ENCODE measurements at places on chromosomes 2 and 18.

DNA sequence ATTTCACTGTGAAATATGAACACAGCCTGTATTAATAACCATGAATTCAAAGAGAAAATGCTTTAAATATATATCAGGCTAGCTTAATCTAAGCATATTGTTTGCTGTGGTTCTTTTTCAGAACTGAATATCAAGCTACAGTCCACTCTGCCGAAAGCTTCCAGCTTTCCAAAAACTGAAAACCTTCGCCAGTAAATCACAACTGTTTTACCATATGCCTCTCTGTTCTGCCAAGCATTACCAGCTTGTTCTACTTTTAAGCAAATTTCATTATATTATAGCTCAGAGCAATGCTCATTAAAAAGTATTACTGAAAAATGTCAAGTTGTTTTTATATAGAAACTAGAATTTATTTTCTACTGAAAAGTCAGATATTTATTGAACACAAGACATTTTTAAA, 277.4 kb downstream of the NRXN1 start:
- DNase-seq, result no peak

DNA sequence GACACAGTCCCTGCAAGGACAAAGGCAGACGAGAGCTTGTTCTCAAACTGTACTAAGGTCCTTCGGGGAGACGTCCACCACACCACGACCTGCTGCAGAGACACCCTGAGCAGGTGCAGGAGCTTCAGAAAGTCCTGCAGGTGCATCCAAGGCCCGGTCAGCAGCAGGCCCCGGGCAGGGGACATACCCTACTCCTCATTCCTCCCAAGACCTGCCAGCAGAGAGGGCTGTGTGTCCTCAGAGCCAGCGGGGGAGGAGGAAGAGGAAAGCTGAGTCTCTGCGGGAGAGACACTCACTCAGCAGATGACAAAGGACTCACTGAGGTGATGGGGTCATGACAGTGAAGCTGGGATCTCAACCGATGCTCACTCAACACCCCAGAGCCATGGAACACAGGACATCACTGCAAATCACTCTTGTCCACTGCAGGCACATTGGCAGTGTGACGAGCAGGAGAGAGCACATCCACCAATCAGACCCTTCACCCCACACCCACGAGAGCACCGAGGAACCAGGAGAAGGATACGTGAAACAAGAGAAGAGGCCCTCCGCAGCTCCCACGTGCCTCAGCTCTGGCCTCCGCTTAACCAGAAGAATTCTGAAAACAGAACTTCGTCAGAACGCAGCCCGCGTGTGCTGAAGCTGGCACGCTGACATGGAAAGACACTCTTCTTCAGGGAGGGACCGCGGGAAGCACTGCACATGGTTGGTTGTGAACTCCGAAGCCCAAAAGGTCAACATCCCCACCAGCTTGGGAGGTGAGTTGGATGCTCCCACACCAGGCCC, 9.3 kb downstream of the HDAC4 start:
- DNase-seq, result no peak

GRCh38 chr18:43312891-43313290, 35.6 kb upstream of the SYT4 start:
- no peak for DNase-seq

DNA sequence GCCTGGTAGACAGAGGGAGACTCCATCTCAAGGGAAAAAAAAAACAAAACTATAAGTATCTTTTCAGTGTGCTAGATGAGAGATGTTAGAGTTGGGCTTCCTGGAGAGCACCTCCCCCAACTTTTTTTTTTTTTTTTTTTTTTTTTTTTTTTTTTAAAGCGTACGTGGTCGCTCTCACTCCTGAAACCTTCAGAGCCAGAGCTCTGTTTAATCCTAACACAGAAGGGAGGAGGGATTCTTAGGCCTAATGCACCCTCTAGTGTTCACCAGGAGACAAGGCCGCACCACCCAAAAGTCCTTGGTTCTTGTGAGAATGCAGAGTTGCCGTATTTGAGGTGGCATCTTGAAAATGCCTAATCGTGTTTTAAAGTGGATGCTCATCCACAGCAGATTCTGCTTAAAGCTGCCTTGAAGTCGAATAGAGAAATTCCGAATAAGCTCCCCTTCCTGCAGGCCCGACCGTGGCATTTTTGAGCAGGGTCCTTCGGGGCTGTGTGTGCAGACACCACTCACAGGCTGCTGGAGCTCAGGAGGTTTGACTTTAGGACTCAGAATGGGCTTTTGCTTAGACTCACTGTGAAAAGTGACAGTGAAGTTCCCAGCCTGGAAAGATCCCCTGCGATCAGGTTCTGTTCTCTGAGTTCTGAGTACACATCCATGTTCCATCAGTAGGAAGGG, 252.6 kb downstream of the AGAP1 start:
- DNase-seq, result no peak

GRCh38 chr2:148044322-148044721, 23.4 kb downstream of the MBD5 start:
- DNase-seq, result no peak

GRCh38 chr2:66957677-66958076, 439.5 kb upstream of the ETAA1 start:
- no peak for DNase-seq

DNA sequence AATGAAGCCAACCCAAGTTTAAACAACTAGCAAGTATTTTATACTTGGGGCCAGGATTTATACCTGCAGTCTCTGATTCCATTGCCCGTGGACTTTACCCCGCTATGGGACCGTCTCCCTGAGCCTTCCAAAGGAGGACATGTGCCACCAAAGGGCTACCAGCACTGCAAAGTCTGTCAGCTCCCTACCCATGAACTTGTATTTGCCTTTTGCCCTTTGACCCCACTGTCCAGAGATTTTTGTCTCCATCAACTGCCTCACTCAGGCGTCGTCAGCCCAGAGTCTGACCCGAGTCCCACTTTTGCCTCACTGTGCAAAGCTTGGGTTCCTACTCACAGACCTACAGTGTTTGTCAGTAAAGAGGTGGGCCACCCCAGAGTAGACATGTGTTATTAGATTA, 40.6 kb downstream of the B3GNT2 start:
- DNase-seq, result no peak

DNA sequence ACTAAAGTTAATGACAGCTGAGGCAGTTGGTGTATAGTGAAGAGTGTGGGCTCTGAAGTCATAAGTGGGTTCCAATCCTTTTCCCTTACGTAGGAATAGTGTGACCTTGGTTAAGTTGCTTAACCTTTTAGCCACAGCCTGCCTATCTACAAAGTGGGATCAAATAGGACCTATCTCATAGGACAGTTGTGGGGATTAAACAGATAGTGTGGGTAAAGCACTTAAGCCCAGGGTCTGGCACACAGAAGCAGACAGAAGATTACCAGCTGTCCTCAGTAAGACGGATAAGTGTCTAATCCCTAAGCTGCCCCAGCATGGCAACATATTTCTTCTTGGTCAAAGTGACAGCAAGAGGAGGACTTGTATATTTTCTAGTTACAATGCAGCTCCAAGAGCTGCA, 28.2 kb downstream of the UBE2F start:
- no peak for DNase-seq

- DNase-seq, result no peak
Measured at GRCh38 chr2:63622751-63623150, 34.0 kb downstream of the MDH1 start.

GRCh38 chr18:33781429-33781828, 203.4 kb downstream of the ASXL3 start:
- DNase-seq, result no peak

DNA sequence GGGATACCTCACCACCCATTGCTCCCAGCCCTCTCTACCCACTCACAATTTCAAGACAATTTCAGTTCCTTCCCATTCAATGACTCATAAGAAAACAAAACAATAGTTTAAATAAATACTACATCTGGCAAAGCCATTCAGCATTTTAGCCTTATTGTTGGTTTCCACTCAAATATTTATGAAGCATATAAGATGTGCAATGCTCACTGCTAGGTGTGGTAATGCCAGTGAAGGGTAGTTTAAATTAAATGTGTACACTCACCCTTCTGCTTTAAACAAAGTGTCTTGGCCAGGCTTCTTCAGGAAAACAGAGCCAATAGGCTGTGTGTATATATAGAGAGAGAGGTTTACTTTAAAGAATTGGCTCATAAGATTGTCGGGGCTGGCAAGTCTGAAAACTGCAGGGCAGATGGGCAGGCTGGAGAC, 37.0 kb downstream of the INO80C start:
- no peak for DNase-seq

DNA sequence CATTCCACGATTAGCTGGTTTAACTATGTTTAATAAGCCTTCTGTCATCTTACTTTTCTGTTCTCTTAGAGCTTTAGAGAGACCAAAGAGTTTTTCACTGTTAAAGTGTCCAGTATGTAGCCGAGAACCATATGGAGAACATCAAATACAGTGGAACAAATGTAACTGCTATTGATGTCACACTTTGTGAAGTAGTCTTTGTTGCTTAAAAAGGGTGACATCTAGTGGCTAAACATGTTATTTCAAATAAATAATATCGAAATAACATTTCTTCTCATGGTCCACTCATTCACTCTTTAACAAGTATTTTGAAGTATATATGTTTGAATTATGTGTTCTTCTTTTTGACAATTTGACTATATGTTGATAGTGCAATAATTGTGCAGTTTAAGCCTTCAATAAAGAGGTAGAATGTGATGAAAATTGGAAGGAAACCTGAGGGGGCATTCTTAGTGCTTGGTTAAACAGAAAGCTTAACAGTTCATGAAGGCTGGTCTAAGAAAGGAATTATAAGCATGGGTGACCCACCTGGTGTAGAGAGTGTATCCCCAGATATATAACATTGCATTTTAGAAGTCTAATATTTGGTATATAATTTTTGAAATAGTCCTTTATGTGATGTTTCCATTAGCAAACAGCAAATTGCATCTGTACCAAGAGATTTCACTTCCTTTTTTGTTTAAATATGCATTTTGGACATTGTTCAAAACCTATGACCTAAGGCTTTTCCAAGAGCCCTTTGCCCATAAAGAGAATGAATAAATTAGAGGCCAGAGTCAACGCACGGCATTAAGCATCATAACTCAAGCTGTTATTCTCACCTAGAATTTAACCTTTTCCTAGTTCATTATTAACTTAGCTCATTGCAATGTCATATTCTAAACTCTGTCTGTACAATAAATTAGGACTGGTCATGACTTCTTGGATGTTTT, 112.1 kb downstream of the KYNU start:
- no peak for DNase-seq

DNA sequence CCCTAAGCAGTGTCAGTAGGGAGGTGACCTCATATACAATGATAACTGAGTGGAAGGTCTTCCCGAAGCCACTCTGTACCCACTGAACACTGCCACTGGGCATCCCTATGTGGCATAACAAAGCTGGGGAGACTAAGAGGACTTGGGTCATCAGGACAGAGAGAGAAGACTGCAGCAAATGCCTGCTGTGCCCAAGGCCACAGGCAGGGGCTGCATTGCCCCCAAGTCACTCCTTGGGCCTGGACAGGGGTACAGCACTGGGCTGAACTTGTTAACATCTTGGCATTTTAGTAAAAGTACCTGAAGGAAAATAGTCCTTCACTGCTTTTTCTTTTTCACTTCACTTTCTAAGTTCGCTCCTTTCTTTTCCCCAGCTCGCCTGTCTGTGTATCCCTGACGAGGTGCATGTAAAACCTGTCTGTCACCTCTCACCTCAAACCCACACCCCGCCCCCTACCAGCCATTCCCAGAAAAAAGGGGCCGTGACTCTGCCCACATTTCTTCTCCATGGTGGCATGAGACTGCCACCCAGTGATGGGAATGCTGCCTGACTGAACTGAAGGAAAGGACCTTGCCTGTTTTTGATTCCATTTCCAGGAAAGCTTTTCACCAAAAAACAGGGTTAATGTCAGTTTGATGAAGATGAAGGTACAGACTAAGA, 62.9 kb downstream of the MTHFD2 start:
- no peak for DNase-seq

GRCh38 chr2:226429476-226429875, 370.1 kb downstream of the IRS1 start:
- no peak for DNase-seq

GRCh38 chr2:75094405-75094804, 104.9 kb downstream of the TACR1 start:
- no peak for DNase-seq

DNA sequence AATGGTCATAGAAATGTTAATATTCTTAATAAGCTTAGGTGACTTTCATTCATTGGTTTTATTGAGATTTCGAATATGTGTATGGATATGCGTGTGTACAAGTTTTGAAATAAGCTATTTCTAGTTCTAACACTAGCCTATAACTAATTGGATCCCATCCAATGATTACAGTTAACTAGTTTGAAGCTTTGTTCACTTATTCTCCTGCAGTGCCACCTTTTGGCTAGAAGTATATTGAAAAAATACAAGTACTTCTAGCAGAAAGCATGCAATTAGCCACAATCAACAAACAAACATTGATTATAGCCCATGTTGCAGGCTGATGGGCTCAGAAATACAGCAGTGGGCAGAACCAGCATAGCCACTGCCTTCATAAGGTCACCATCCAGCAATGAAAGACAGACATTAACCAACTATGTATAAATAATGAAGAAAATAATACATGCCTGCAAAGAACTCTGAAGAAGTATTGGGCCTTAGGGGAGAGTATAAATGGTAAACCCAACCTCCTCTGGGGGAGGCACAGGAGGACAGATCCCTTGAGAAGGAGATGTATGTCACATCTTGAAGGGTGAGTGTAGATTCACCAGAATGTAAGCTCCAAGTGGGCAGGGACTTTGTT, 5.1 kb upstream of the PIEZO2 start:
- no peak for DNase-seq

DNA sequence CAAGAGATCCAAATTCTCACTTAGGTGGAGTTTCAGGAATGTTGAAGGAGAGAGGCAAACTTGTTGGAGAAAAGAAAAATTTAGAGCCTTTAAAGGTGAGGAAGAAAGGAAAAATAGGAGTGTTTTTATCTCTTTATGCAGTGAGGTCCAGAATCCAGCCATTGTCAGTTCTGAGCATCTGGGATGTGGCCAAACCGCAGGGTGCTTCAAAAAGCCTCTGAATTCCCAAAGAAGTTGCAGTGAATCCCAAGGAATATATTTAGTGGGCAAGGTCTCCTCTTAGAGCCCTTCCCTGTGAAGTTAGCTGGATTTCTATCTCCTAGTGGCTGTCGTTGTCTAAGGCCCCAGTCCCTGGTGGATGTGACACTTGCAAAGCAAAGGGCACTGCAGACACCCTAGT, 51.2 kb downstream of the MTCL1 start:
- no peak for DNase-seq

GRCh38 chr18:59763541-59764136, 66.4 kb upstream of the CCBE1 start:
- no peak for DNase-seq

- no peak for DNase-seq
Measured at GRCh38 chr2:233178994-233179847, 72.3 kb upstream of the ATG16L1 start.

GRCh38 chr2:11102466-11102865, 52.8 kb upstream of the SLC66A3 start:
- DNase-seq, result no peak

GRCh38 chr2:118689033-118689432, 158.4 kb downstream of the EN1 start:
- DNase-seq, result no peak

- no peak for DNase-seq
Measured at GRCh38 chr2:128590309-128591021, 271.8 kb upstream of the HS6ST1 start.

DNA sequence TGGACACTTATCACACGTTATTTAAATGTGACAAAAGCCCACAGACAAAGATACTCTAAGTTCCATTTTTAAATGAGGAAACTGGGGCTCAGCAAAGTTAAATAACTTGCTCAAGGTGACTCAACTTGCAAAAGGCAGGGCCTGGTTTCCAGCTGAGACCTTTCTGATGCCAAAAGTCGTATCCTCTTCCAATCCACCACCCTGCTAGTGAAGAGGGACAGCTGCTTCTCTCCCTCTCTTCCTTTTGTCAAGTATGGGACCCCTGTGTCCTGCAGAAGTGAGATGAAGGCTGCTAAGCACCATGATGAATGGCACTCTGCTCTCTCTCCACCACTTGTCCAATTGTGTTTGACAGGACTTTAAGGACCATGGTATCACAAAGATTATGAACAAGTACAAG, 140.9 kb downstream of the DYM start:
- DNase-seq, result no peak

All from stimulated activated CD8-positive, alpha-beta memory T cell treated with anti-CD3 and anti-CD28 coated beads, Interleukin-2, amount 100 ng/mL, for 1 hour (primary cell).